ENCODE measurements at places on chromosomes 1 and 21.

- DNase-seq = no peak
These were observed 37.5 kb downstream of the IGSF21 start for GRCh38 chr1:18144916-18145647.

- no peak for DNase-seq
These were observed 76.8 kb downstream of the POU2F1 start for GRCh38 chr1:167297222-167298214.

DNA sequence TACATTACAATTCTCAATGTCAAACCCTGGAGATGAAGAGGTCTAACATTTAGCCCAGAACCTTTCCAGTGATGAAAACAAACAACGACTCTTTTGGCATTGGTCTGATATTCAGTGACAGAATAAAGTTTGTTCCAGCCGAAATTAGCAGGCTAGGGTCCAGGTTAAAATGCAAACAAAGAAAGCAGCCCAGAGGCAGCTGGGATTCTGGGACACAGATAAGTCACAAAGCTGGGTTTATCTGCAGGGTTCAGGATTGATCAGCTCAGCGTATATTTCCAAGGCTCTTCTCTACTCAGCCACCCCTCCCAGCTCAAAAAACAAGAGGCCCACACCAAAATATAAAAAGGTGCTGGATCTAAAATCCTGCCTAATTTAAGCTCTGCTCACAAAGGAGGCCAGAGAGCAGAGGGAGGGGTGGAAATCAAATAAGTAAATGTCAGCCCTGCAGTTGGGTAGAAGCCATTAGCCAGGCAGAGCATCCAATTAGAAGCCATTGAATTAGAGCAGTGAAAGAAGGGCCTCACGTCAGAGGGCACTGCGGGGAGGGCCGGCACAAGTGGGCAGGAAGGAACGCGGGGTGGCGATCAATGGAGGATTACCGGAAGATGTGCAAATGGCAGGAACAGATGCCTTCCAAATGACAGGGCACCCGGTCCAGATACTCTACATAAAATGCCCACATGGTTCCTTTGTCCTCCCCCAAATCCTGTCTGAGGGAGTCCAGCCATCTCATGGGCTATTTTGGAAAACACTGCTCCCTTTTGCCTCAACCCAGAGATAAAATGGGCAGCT lies 3.2 kb upstream of the KLHDC8A start:
- no peak for DNase-seq

DNA sequence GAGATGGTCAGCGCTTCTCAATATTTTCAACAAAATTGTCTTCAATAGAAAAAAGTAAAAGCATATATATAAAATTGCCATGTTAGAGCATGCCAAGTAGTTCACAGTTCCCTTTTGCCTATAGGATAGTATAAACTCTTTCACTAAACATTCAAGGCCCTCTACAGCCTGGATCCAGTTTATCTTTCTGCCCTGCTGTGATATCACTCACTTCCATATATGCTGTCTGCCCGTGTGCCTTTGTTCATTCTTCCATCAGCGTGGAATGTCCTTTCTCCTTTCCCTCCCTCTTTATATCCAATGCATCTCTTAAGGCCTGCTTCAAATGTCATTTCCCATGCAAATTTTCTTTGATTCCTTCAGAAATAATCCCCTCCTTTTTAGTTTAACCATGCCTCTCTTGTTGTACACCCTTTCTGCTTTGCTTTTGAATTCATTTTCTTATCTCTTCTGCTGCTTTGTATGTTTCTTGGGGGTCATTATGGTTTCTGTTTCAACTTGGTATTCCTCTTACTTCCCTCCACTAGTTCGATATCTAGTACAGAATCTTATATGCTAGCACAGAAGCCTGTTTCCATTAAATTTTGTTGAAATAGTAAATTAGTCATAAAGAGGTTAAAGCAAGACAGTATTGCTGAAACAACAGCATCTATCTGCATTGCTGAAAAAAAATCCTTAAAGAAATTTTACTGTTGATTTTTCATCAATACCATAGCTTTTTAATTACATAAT lies 44.7 kb downstream of the XCL2 start:
- DNase-seq = no peak

Measured in Panc1 (cell line).